ENCODE measurements at places on chromosomes 16 and 17.

DNA sequence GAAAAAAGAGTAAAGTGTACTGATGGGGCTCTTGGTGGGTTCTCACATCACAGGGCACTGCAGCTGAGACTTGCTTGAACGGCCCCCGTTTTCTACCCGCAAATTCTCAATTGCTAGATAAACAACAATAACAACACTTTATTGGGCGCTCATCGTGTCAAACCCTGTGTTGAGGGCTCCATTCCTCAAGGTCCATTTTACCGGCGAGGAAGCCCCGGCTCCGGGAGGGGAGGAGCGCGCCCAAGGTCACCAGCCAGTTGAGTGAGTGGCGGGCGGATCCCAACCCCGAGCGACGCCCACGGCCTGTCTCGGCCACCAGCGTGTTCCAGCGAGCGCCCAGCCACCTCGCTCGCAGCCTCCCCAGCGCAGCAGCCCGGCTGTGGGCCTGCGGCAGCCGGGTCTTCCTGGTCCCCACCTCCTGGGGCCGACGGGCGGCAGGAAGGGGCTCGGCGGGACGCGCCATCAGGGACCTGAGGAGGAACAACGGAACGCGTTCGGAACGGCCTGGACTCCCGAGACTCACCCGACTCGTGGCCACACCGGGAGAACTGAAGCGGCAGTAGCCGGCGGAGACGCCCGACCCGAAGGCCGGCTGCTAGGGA is 373 bp downstream of the CMC2 start:
- peaks cover 3% of the 10 kb centered on the region for H3K27me3 ChIP-seq
- peak; percentile 68 for DNase-seq
- peaks cover 15% of the 10 kb centered on the region for H3K4me1 ChIP-seq
- H3K27ac ChIP-seq, result peak overlapping the region; percentile 74

DNA sequence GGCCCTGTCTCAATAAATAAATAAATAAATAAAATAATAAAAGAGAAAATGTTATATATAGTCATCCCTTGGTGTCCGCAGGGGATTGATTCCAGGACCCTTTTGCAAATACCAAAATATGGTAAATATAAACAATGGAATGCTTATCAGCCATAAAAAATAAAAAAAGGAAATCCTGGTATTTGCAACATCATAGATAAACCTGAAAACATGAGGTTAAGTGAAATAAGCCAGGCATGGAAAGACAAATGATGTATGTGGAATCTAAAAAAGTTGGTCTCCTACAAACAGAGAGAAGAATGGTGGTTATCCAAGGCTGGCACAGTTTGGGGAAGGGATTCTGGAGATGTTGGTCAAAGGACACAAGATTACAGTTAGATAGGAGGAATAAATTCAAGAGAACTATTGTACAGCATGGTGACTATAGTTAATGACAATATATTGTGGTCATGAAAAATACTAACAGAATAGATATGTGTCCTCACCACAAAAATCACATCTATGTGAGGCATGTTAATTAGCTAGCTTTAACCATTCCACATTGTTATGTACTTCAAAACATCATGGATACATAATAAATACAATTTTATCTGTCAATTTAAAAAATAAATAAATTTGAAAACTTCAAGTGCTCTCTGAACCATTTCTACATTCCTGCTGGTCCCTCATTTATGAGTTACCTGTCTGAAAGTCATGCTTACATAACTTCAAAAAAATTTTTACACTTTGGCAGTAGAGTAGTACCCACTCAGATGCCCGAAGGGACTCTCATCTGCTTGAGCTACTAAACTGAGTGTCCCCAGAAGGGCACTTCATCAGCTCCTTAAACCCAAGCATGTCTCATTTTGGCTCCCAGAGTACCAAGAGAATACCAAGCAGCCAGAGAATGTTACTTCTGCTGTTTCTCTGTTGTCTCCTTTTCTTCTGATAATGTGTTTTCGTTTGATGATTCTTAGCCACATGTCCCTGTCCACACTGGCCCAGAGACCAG is 26.6 kb downstream of the N4BP1 start:
- H3K4me1 ChIP-seq, result peaks cover 5% of the 10 kb centered on the region
- H3K4me3 ChIP-seq, result no peak overlapping the region
- H3K27me3 ChIP-seq, result no peaks in the 10 kb centered on the region
- no peak for DNase-seq
- H3K27ac ChIP-seq, result no peak overlapping the region
- H3K36me3 ChIP-seq, result peaks cover 6% of the 10 kb centered on the region

DNA sequence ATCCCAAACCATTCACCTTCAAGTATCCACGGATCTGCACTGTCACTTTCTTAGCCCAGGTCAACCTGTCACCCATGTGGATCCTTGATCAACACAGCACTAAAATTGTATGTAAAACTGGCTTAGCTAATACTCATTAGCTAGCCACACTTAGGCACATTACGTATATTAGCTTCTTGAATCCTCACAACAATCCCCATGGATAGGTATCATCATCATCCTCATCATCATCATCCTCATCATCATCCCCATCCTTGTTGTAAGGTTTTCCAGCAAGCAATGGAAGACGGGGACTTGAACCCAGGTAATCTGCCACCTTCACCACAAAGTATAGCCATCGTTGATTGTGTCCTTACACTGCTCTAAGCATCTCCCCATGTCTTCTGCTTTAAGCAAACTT is 184.3 kb downstream of the XYLT1 start:
- H3K27ac ChIP-seq, result no peak overlapping the region
- peaks cover 5% of the 10 kb centered on the region for H3K27me3 ChIP-seq
- H3K4me3 ChIP-seq, result no peak overlapping the region
- no peaks in the 10 kb centered on the region for H3K4me1 ChIP-seq

DNA sequence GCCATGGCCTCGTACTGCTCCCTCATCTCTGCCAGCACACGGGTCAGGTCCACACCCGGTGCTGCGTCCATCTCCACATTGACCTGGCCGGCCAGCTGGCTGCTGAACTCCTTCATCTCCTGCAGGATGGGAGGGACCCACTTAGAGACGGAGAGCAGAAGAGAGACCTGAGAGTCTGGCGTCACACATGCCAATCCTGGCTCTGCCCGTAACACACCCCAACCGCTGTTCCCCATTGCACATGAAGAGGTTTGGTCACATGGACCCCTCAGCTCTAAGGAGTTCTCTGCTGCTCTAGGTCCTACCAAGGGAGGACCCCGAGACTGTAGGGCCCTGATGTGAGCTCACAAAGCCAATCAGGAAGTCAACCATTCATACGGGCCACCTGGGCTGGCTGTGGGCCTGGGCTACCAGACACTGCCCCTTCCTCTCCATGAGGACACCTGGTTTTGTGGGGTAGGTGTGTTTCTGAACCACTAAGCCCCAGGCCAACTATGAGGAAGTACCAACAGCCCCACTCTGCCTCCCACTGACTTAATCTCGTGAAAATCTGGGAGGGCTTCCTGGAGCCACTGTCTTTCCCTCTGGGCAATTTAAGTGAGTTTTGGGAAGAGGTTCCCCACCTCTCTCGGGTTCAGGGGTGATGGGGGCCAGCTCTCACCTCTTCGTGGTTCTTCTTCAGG is 2.4 kb downstream of the KRT15 start:
- no peak overlapping the region for H3K4me3 ChIP-seq
- no peaks in the 10 kb centered on the region for H3K27me3 ChIP-seq
- DNase-seq, result no peak
- H3K27ac ChIP-seq, result no peak overlapping the region
- H3K4me1 ChIP-seq, result no peaks in the 10 kb centered on the region

DNA sequence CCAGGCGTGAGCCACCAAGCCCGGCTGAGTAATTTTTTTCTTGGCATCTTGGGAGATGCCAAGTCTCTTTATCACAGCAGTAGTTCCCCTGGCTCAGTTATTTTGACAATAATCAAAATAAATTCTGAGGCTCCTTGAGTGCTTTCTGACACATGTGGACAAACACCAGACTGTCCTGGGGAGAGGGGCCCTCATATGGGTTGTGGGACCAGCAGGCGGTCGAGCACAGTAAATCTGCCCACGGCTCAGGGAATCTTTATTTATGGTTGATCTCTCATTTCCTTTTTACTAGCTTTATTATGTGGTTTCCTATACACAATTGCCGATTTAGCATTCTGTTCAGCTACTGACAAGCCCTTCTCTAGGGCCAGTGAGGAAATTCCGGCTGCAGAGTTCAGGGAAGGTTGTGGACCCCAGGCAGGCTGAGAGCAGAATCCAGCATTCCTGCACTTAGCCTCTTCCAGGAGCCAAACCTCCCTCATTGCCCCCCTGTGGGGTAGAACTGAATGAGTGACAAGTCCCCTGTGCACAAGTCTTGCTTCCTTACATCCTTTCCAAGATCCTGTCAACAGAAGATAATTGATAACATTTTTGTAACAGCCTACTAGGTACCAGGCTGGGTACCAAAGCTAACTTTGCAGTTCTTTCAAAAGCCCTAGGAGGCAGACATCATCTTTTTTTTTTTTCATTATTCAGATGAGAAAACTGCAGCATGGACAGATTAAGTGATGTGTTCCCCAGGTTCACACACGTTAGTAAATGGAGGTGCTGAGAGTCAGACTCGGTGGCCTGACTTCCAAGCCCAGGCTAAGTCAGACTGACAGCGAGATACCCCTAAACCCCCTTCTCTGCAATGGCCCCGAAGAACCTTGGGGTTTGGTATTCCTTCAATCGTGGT is 40.2 kb downstream of the HS3ST3B1 start:
- H3K27ac ChIP-seq, result no peak overlapping the region
- peaks cover 3% of the 10 kb centered on the region for H3K27me3 ChIP-seq
- peaks cover 8% of the 10 kb centered on the region for H3K4me1 ChIP-seq
- no peak overlapping the region for H3K4me3 ChIP-seq

- H3K4me3 ChIP-seq, result peak overlapping the region; percentile 92
- peaks cover 32% of the 10 kb centered on the region for H3K4me1 ChIP-seq
- peak; percentile 48 for DNase-seq
- H3K27me3 ChIP-seq, result peaks cover 37% of the 10 kb centered on the region
These were observed 1.4 kb upstream of the HS3ST3B1 start for GRCh38 chr17:14299280-14300141.

DNA sequence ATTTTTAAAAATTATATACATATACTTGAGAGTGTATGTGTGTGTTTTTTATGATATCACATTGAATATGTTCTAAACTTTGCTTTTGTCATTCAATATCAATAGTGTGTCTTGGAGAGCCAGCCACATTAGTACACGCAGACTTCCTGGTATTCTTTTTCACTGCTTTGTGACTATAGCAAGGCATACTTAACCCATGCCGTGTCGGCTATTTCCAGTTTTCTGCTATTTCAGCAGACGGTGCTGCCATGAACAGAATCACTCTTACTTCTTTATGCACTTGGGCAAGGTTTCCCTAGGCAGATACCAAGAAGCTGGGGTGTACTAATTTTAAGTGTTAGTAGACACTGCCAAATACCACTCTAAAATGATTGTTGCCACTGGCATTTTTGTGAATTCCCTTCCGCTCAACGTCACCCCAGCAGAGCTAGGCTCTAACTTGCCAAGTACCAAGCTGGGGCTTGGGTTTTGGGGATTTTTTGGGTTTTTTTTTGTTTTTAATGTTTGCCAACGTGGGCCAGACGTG is 134.9 kb downstream of the SOCS1 start:
- no peaks in the 10 kb centered on the region for H3K27me3 ChIP-seq
- DNase-seq, result no peak
- H3K36me3 ChIP-seq, result peaks cover 29% of the 10 kb centered on the region
- no peak overlapping the region for H3K27ac ChIP-seq
- no peak overlapping the region for H3K4me3 ChIP-seq

DNA sequence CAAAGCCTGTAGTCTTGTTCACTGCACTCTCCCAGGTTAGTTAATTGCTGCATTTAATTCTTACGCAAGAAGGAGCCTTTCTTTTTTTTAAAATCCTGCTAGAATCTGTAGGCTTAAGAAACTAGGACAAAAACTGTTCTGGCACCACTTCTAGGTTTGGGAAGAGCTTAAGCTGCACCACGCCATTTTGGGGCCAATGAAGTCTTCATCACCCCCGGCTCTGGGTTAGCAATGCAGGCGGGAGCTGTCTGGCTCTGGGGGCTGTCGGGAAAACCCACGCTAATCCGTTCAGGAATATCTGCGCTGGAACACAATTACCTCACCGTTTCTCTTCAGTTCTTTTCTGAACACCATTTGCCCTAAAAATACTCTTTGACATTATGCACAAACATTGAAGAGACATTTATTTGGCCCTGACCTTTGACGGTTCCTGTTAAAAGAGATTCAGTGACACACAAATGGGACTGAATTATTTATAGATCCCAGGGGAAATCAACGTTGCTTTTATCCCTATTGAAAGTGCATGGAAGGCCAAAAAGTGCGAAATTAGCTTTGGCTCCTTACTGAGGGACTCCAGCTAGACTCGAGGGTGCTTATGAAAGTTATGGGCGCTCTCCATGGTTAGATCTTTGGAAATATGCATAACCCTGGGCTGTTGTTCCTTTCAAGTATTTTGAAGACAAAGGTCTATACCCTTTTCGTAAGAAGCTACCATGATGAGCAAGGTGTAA is 249.2 kb downstream of the HAPSTR1 start:
- no peaks in the 10 kb centered on the region for H3K36me3 ChIP-seq
- DNase-seq, result no peak
- no peaks in the 10 kb centered on the region for H3K4me1 ChIP-seq
- no peak overlapping the region for H3K4me3 ChIP-seq
- no peaks in the 10 kb centered on the region for H3K27me3 ChIP-seq

DNA sequence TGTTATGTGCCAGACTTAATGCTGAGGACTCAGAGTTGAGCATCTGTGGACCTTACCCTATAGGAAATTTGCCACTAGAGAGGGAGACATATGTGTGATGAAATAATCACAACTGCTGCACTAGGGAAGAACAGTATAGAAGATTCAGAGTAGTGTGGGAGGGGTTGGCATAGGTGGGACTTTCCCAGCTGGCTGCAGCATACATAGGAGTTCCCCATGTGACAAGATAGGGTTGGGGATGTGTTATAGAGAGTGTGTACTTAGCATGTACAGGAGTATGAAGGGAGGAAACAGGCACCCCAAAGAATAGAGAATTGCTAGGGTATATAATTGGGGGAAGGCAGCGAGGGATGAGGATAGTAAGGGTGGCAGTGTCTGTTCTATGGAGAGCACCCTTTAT is 2.9 kb downstream of the NUP93 start:
- no peaks in the 10 kb centered on the region for H3K36me3 ChIP-seq
- peaks cover 13% of the 10 kb centered on the region for H3K4me1 ChIP-seq
- no peak overlapping the region for H3K4me3 ChIP-seq
- no peak for DNase-seq
- H3K27ac ChIP-seq, result no peak overlapping the region

DNA sequence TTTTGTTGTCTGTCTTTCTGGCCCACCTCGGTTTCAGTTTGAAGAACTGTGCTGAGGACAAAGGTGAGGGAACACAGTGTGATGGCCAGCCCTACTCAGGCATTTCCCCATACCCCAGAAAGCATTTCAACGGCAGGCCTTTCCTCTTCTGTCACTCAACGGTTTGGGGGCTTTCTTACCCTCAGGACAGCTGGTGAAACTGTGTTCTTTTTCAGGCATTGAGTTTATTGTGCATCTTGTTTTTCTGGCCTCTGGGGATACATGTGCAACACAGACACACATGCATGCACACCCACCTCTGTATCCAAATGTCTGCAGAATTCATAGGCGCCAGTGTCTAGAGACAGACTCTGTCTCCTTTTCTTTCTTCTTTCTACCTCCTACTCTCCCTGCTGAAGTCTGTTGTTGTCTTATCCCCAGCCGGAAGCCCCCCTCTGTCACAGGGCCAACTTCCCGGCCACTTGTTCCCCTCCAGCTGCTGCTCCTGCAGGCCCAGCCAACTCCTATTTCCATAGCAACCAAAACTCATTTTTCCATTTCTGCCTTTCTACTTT is 17.0 kb downstream of the CHD9 start:
- no peak overlapping the region for H3K27ac ChIP-seq
- peaks cover 28% of the 10 kb centered on the region for H3K36me3 ChIP-seq
- H3K27me3 ChIP-seq, result peaks cover 5% of the 10 kb centered on the region
- DNase-seq, result no peak

- H3K36me3 ChIP-seq, result peaks cover 19% of the 10 kb centered on the region
- H3K27me3 ChIP-seq, result peaks cover 8% of the 10 kb centered on the region
- H3K27ac ChIP-seq, result no peak overlapping the region
- DNase-seq, result no peak
- H3K4me1 ChIP-seq, result peaks cover 5% of the 10 kb centered on the region
These were observed 143.1 kb upstream of the CHMP6 start for GRCh38 chr17:80848449-80849102.
